ENCODE measurements at places on chromosomes 5 and 9.

GRCh38 chr5:5739490-5739945 is 317.0 kb downstream of the ICE1 start:
- no peak for DNase-seq

DNA sequence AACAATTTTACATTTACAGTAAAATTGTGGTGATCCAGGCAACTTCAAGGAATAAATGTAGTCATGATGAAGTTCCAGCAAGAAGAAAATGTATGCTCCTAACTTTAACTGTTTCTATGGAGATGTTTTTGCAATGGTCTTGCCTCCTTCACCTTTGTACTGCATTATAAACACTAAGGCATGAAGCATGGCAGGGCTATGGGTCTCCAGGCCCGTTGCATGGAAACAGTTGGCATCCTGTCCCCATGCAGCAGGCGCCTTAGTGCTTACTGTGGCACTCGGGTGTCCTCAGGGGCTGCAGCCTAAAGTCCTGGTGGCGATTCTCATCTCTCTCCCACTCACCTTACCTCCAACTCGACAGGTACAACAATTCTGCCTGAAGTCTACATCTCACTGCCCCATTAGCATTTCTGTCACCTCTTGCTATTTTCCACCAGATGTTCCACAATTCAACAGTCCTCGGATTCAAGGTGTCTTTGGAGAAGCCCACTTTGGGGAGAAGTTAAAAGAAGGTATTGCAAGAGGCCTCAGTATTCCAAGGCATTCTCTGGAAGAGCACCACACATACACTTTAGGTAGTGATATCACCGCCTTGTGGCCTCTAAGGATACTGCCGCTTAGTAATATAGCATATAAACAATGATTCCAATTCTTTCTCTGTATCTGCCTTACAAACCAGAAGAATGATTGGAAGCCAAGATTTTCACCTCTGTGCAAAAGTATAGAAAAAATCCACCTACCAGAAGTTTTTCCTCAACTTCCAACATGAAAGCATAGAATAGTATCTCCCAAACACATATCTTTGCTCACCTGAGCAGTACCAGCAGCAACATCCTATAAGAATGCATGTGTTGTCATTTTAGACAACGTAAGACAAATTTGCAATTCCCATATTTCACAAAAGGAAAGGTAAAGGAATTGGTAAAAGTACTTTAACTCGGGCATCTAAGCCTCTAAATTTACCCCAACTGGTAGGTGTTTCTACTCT is 5.1 kb downstream of the LIFR start:
- peak; percentile 53 for DNase-seq

DNA sequence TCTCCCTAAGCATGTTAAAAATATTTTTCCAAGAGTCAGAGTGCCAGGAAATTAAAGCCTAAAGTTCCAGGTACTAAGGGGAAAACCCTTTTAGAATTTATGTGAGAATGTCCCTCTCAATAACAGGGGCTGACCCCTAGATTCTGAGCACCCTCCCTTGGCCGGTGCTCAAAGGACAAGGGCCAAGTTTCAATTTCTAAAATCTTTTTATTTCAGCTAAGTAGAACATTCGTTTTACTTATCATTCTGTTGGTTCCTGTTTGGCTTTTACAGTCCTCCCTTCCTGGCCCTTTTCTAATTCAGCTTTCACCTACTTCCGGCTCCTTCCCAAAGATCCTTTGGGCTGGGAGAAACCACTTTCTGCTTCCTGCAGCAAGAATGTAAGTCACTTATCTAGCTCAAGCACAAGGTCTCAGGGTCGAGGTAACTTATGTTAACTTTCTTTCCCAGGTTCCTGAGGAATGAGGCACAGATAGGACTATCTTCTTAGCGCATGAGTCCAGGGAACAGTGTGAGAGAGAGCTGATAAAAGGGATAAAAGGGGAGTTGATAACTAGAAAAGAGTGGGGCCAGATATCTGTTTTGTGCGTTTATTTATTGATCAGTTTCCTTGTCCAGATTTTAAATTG is 34.6 kb upstream of the F2RL2 start:
- no peak for DNase-seq

GRCh38 chr5:176485176-176485575 is 37.0 kb downstream of the FAF2 start:
- no peak for DNase-seq

DNA sequence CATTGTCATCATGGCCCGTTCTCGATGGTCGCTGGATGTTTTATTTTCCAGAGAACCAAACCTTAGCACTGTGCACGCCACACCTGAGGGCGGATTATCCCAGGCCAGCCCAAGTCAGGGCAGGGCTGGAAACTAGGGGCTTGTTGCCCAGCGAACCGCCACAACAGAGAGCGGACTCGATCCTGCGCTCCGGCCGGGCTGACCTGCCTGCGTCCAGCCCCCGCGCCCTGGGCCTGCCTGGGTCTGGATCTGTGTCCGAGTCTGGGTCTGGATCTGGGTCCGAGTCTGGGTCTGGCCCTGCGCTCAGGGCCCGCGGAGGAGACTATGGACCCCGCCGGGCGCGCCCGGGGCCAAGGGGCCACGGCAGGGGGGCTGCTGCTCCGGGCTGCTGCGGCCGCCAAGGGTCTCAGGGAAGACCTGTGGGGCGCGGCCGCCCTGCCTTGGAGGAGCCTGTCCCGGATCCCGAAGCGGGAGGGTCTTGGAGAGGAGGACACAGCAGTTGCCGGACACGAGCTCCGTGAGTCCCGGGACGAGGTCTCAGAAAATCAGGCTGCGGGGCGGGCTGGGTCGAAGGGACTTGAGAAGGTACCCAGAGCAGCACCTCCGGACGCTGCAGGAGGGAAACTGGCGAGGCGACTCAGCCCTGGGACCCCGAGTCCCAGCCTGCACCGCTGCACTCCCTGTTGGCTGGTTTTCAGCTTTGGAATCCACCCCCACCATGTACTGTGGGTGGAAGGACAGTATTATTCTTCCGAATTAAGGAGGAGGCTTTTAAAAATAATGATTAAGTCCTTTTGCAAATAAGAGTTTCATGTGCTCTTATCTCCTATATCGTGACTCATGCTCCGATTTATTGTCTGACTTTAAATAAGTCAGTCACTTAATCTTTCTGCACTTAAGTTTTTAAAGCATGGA is at the start of gene ANKDD1B:
TSS of gene ANKDD1B (plus strand) at position 143 of the 915 bp plus-strand sequence. CDS start at position 325, 182 bp downstream.
- DNase-seq, result no peak

GRCh38 chr9:19457693-19458009 is 48.8 kb downstream of the ACER2 start:
- no peak for DNase-seq

DNA sequence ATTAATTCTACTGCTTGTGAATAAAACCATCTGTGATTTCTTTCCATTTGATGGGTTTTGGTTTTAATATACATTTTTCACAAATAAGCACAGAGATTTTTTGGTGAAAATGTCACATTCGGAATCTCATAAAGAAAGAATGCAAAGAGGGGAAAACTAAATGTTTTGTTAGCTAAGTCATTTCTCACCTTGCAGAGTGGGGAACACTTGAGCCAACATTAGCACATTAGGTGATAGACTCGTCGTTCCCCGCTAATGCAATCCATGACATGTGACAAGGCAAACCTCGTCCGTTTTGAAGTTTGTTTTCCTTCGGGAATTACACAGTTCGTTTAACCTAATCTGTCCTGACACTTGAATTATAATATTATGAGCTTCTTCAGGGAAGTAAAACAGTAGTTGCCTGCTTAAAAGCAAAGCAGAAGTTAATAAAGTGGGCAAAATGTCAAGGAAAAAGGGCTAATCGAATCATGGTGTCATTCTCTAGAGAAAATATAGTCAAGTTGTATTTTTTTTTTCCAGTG is 95.8 kb upstream of the LMX1B start:
- DNase-seq, result no peak

GRCh38 chr5:163347671-163348070 is 89.7 kb upstream of the CCNG1 start:
- peak; percentile 61 for DNase-seq

- no peak for DNase-seq
Observed at GRCh38 chr9:105281926-105282325, 37.5 kb downstream of the SLC44A1 start.

DNA sequence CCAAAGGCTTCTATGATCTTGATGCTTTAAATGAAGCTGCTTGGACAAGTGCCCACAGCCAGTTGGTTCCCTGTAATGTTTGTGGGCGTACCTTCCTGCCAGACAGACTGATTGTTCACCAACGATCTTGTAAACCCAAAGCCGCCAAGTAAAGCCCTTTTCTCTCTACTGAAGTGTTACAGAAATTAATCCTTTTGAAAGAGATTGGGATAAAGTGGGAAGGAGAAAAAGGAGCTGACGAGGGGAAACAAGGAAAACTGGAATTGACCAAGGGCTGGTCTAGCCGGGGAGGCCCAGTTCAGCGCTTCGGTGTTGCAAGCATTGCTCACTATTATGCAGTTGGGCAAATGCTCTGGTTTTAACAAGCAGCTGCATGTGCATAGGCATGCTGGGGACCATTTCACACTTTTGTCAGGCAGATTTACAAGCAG is 53.2 kb downstream of the ZNF474 start:
- DNase-seq, result no peak

- no peak for DNase-seq
Observed at GRCh38 chr5:154783774-154784460, 28.7 kb downstream of the LARP1 start.

DNA sequence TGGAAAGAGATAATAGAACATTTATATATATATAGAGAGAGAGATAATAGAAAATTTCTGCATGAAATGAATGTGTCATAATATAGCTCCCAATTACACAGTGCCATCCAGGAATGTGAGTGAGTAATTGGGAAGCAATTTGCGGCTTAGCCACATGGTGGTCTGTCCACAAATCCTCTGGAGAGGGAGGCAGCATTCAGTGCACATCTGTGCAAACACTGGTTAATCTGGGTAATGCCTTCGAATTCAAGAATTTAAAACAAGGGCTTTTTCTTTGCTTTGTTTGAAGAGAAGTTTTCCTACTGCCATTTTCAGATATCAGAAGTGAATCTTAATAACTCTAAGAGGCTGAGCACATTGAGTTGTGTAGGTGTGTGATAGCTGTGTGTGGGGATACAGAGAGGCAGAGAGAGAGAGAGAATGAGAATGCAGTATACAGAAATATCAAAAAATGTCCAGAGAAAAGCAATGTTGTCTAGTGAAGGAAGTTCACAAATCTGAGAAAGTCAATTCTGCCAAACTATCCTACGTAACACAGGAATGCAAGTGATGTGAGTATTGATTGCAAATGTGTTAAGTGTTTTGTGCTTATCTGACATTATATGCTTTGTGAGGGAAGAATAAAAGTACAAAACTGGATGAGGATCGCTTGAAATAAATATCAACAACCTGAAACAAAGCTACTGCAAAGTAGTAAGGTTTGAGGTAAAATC is 134.6 kb downstream of the EDIL3 start:
- peak; percentile 46 for DNase-seq

GRCh38 chr5:86461169-86461956 is 156.4 kb upstream of the COX7C start:
- DNase-seq, result no peak

- DNase-seq, result no peak
Observed at GRCh38 chr5:4028384-4028783, 432.8 kb downstream of the IRX1 start.

GRCh38 chr9:98087420-98088354 is 31.2 kb downstream of the NANS start:
- no peak for DNase-seq

GRCh38 chr5:117872798-117873368 is 1115.5 kb downstream of the DTWD2 start:
- no peak for DNase-seq

- no peak for DNase-seq
Observed at GRCh38 chr5:117262572-117263131, 688.0 kb upstream of the SEMA6A start.

DNA sequence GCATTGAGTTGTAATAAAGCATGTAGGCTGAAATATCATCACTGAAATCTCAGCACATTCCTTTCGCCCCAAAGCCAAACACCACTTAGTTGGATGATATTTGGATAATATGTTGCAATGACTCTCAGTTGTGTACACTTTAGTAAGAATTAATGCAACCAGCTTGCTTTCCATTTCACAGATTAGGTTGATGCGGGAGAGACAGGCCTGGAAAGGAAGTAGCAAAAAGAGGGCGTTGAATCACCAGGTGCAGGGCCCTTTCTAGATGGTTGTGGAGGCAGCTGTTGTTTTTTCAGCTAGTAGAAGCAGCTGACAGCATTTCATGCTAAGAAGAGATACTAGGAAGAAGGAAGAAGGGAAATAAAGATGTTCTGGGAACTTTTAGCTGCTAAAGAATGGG is 30.9 kb downstream of the DMRT3 start:
- DNase-seq, result no peak

DNA sequence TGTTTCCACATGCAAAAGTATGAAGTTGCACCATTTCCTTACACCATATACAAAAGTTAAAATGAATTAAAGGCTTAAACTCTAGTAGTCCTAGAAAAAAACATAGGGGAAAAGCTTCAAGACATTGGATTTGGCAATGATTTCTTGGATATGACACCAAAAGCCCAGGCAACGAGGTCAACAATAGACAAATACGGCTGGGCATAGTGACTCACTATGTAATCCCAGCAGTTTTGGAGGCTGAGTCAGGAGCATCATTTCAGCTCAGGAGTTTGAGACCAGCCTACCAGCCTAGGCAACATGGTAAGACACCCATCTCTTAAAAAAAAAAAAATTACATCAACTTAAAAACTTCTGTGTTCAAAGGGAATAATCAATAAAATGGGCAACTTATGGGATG is 30.9 kb upstream of the SREK1 start:
- no peak for DNase-seq

- no peak for DNase-seq
Observed at GRCh38 chr9:111630182-111630963, 761 bp upstream of the DNAJC25 start.

DNA sequence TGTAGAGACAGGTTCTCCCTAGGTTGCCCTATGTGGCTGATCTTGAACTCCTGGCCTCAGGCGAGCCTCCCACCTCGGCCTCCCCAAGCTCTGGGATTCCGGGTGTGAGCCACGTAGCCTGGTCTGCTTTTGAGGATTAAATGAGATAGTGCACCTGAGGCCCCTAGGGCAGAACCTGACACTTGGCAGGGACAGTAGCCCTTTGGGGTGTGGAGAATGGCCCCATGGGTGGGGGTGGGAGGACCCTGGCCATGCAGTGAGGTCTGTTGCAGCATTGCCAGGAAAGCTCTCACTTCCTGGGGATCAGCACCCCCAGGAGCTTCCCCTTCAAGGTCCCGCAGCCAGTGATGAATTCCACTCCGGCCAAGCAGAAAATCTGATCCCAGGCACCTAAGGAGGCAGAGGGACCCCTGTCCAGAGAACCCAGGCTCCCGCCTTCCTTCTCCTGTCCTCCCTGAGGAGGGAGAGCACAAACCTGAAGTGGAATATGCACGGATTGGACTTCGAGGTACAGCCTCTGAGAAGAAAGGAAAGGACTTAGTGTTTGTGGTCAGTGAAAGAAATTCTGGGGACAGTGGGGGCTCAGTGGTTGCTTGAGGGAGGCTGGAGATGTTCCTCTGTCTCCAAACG is 73.9 kb upstream of the UNC5A start:
- no peak for DNase-seq

- DNase-seq, result peak; percentile 74
Observed at GRCh38 chr5:77133061-77133758, 46.1 kb upstream of the ZBED3 start.

GRCh38 chr5:53416144-53416738 is 64.2 kb upstream of the FST start:
- DNase-seq, result no peak

- DNase-seq, result no peak
Observed at GRCh38 chr9:78713614-78714405, 416.9 kb downstream of the PSAT1 start.
